ENCODE measurements at places on chromosomes 7 and 10. TPM values are rescaled to one million over a fixed set of nuclear protein-coding genes. Genes with fewer than 3 reads are reported as not detected.

DNA sequence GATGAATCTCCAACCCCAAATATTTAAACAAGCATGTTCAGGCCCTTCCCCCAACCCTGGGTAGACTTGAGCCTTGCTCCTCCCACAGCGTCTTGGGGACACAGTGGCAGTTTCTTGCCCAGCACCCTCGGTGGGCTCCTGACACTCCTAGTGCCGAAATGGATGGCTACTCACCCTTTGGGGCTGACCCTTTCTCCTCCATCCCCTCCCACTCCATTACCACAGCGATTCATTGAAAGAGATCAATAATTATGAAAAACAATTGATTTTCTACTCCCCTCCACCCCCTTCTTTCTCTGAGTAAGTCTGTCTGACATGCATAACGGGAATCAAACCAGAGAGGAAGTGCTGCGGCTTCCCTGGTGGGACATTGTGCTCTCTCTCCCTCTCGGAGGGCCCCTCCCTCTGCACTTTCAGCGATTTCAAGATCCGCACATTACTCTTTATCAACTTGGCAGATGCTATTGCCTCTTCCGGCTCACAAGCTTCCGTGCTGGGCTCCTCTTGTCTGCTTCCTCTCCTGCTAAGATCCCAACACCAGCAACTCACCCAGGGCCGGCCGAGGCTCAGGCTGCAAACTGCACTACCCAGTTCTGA lies 79.0 kb upstream of the PLXNA4 start:
- DNase-seq: peak; percentile 62

DNA sequence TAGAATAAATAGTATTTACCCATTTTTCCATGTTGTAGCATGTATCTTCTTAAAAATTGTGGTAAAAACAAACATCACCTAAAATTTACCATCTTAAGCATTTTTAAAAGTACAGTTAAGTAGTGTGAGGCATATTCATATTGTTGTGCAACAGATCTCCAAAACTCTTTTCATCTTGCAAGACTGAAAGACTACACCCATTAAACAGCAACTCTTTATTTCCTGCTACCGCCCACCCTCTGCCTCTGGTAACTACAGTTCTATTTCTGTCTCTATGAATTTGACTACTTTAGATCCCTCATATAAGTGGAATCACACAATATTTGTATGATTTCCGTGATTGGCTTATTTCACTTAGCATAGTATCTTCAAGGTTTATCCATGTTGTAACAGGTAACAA lies 40.0 kb upstream of the AGBL3 start:
- no peak for DNase-seq

AVPI1 gene
- total RNA-seq: 7.9 TPM

COMTD1 gene
- 34.0 TPM for total RNA-seq

RAB19 gene
- total RNA-seq: not detected

DNA sequence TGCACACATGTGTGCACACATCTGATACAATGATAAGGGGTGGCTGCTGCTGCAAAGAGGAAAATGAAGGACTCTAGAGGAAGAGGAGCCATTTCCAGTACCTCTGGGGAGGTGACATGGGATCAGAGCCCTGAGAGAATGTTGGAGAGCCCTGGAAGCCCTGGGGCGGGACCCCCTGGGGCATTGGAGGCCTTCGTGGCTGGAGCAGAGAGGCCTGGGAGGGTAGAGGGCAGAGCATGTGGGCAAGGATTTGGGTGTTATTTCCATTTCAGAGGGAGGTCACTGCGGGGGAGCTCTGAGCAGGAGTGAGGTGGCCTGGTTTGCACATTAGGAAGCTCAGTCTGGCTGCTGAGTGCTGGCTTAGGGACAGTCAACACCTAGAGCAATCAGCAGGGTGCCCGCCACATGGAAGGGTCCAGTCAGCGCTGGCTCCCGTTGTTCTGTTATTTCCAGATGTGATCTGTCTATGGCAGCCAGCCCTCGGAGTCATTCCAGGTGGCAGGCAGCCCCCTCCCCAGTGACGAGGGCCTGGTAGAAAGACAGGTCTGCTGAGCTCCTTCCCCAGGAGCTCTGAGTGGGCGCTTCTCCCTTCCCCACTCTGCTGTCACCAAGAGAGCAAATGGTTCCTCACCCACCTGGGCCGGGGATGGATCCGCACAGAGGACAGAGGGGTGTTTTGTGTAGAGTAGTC lies 24.1 kb upstream of the BTBD16 start:
- no peak for DNase-seq

- DNase-seq: no peak
Measured at GRCh38 chr7:2107386-2108070, 125.2 kb downstream of the MAD1L1 start.

DNA sequence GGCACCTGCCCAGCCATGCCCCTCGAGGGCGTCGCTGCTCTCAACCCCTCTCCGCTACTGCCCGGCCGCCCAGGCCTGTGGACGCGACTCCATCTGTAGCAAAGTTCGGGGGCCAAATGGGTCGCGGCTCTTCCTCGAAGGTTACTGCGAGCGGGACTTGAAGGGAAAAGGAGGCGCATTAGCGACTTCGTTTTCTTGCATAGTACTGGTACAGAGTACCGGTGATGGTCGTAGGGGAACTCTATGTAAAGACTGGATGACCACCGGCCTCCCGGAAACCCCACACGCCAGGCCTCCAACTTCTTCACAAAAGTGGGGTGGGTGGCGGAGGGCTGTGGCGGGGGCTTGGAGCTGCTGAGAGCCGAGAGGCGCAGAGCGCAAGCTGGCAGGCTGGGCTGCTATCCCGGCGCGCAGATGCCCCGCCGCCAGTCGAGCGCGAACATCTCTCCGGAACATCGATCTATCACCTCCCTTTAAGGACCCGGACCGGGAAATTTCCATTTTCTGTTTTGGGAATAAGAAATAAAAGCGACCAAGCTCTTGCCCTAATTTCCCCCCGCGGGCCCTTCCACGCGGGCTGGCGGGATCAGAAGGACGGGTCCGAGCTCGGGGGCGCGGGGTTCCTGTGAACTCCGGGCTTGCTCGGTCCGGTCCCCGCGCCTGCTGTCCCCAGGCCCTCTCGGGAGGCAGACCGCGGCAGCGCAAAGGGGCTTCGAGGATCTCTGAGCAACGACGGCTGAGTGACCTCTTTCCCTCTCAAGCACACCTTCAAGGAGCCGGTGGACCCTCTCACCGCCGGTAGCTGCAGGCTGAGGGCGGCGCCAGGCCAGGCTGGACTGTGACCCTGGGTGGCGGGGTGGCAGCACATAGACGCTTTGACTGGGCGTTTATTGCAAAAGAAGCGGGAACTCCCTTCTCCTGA lies 12.2 kb upstream of the FEZF1 start:
- DNase-seq: peak; percentile 37

LRRD1 gene
- not detected for total RNA-seq

RBM17 gene
- 64.3 TPM for total RNA-seq

DNA sequence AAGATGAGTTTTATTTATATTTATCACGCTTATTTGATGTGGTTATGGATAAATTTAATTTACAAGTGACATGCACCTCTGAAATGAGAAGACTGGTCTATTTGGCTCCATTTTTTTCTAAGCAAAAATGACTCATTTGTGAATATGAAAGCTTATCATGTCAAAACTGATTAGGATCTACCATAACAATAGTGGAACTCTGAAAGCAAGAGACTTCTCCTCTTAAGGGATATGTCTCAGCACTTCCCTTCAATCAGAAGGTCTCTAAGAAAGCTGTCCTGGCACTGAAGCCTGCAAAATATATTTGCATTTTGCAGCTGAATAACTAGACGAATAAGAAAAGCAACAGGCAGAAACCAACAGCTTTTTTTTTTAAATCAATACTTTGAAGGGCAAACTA lies 12.7 kb downstream of the FAS start:
- DNase-seq: no peak

DNA sequence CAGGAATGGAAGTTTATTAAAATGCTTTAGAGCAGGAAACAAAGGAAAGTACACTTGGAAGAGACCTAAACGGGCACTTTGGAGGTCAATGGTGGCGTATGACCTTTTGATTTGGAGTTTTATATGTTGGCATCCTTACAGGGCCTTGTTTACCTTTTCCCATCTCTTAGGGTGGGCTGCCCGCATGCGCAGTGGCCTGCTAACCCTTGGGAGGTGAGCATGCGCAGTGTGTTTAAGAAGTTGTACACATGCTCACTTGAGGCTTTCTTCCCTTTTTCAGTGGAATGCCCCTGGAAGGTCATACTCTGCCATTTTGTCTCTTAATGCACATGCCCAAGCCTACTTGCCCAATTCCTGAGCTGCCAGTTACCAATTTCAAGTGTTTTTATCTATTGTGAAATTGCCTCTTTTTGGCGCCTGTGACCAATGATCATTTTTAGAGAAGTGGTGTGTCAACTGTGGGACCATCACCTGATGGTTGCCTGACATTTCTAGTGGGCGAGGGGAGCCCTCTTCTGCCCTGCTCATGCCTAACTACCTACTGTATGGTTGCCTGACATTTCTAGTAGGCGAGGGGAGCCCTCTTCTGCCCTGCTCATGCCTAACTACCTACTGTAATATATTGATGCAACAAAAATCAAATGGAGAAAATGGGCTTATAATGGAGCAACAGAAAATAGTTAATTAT lies 138.0 kb downstream of the PPP1R9A start:
- DNase-seq: no peak

GRCh38 chr7:92417913-92418312 lies 29.4 kb upstream of the GATAD1 start:
- no peak for DNase-seq

GRCh38 chr7:29457141-29457561 lies 106.5 kb upstream of the PRR15 start:
- no peak for DNase-seq

LRRC18 gene
- not detected for total RNA-seq

NOC3L gene
- total RNA-seq: 9.3 TPM

- DNase-seq: no peak
Measured at GRCh38 chr10:74828946-74829345, 2.5 kb downstream of the KAT6B start.

PDK4 gene
- 374 TPM for total RNA-seq

DNA sequence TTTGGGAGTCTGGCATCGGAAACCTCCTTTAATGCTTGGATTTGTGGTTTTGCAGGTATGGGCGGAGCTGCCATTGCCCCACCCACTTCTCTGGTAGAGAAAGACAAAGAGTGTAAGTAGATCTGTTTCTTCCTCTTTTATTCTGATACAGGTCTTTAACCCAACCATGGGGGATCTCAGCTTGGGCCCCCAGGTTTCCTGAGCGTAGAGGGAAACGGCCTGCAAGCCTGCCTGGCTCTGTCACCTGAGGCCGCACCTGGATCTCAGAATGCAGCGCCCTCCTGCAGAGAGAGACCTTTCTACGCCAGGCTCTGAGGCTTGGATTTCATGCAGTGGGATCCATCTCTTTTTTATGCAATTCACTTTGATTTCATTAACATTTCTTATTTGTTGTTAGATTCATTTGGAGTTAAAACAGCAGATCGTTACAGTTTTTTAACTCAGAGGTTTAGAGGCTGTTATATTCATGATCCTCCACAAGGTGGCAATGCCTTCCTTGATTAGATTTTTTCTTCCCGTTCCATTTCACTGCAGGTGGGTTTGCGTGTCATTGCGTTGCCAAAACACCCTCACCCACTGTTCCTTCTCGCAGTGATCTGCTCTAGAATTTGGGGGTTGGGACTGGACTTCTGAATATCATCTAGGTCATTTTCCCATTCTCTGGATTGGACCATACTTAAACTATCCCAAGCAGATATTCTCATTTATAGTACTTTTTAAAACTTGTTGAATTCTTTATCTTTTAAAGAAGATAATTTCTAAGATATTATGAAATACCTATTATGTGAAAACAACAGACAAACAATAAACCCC lies 20.0 kb downstream of the RBM17 start:
- DNase-seq: no peak

- DNase-seq: no peak
Measured at GRCh38 chr7:46885167-46885566, 696.7 kb downstream of the TNS3 start.

DNA sequence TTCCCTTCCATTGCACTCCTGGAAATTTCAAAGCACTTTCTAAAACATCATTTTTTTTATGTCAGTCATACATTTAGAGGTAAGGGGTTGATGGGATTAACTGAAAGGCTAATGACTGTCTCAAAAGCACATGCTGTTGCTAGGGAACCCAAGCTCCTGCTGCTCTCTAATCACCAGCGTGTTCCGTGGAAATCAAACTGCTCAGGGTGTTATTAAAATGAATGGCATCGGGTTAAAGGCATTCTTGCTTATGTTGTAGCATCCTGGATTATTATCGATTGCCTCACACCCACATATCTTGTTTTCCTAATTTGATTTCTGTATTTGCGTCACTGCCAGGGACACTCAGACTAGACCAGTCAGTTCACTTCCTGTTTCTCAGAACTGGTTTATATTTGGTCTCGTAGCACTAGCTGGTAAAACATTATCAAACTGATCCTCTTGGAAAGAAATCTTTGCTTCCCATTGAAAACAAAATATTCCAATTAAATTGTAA lies 216.5 kb upstream of the MKLN1 start:
- no peak for DNase-seq

TDRD1 gene
- total RNA-seq: 5.8 TPM

DNA sequence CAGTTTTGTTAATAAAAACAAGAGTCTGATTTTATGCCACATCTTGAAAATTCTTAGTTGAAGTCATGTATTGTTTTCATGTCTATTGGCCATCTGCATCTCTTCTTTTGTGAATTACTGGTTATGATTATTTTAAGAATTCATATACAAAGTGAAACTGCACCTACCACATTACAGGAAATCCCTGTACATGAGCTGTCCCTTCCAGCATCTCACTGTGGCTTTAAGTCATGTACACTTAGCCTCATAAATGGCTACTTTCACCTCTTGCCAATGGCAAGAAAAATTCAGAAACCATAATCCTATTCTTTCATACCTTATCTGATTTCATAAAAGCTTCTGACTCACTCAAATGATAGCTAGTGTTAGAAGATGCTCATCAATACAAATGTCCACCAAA lies 48.6 kb downstream of the CRTAC1 start:
- DNase-seq: no peak

DNA sequence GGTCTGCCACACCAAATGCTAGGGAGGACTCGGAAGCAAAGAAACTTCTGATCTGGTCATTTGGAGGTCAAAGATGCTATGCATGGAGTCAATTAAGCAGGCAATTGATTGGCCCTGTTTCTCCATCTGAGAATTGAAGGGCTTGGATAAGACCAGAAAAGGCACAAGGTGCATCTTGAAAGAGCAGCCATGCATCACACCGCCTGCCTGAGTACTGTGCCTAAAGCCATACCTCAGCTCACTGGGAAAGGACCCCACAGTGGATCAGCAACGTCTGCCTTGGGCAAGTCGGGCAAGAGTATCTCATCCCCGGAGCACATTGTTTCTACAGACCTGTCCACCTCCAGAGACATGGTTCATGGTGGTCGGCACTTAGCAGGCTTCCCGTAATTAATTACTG lies 42.4 kb downstream of the DLG5 start:
- no peak for DNase-seq

GRCh38 chr10:104612571-104613205 lies 28.4 kb upstream of the SORCS3 start:
- DNase-seq: no peak

ASCC1 gene
- 32.0 TPM for total RNA-seq

TRIM8 gene
- total RNA-seq: 103 TPM

Measured in Right ventricle myocardium superior (tissue), 1 donor.